ENCODE measurements at places on chromosomes 7 and 10.

DNA sequence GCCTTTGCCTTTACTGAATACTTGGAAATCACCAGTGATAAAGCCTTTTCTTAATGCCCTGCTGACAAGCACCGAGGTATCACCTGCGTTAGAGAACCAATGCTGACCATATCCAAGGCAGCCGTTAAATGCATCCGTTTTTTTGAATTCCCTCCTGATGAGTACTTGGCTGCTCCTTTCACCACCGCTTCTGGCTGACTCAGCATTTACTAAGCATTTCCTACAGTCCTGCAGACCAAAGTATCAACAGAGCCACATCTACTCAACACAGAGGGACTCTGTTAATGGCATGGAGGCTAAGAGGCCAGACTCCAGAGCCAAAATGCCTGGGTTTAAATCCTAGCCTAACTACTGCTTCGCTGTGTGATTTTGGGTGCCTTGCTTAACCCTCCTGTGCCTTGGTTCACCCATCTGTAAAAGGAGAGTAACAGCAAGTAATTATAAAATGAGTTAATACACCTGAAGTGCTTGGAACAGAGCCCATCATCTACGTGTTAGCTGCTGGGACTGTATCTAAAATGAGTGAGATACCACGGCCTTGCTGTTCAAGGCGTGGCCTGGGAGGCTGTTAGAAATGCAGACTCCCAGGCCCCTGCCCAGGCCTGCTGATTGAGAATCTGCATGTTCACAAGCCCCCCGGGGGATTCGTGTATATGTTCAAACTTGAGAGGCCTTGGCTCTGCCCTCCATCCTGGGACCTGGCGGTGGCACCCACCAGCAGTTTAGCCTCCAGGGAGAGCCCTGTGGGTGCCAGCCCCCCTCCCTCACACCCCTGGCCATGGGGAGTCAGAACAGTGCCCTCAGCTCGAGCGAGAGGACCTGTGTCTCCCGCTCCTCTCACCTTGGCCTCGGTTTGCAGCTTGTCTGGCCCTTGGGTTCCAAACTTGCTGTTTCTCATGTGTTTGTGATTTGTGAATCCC, 30.8 kb upstream of the EFCAB10 start:
- no peak for DNase-seq

DNA sequence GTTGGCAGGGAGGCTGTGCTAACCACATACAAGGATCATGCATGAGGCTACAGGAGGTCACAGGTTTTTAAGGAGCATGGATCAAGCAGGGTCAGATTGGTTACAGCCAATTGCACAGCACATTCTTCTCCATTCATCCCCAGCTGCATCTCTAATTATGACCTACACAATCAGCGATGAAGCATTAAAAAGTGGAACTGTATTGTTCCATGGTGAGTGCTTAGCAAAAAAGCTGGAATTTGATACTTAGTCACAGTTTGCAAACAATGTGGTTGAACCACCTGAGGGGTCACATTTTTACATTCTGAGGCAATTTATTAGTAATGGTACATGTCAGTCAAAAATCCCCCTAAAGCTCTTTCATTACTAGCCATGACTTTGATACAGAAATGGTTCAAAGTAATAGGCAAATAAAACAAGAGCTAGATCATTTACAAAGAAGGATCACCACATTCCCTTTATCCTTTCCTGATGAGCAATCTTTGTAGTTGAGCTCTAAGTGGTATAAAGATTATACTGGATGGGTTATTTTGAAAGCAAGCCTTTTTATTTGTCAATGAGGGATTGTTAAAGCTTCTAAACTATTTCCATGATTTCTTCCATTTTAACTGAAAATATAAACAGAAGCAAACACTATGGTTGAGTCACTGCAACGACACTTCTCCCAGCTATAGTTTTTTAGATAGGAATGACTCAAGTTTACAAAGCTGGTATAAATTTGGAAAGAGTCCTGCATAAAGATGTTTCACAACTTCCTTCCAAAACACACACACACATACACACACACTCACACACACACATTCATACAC, 217.8 kb upstream of the SEMA3A start:
- no peak for DNase-seq

DNA sequence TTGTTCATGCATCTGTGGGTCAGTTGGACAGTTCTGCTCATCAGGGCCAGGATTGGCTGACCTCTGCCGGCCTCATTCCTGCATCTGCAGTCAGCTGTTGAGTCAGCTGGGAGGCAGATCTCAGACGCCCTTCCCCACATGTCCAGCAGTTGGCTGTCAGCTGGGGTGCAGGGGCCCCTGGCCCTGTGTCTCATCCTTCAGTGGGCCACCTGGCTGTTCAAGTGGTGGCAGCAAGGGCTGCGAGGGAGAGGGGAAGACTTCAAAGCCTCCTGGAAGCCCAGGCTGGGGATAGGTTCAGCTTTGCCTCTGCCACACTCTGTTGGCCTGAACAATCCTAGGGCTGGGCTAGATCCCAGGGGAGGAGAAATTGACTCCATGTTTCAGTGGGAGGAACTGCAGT, 33.2 kb downstream of the TACR2 start:
- DNase-seq = no peak

GRCh38 chr7:29895559-29895958, 89.3 kb downstream of the WIPF3 start:
- no peak for DNase-seq

GRCh38 chr7:73885975-73886798, 25.2 kb downstream of the TMEM270 start:
- no peak for DNase-seq

DNA sequence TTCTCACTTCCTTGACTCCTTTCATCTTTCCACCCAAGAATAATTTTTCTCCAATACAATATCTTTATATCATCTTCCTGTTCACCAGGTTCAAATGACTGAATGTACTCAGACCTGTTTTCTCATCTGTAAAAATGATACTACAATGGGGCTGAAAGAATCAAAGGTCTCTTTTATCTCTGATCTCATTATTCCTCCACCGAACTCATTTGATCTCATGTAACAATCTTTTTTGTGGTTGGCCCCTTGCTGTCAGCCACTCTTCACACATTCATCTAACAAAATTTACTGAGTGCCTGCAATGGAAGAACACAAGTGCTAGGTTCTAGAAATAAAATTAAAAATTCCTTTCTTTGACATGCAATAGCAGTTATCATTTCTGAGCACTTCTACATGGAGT, 65.0 kb downstream of the GRM8 start:
- no peak for DNase-seq

GRCh38 chr10:31143331-31143935, 111.8 kb upstream of the ZNF438 start:
- no peak for DNase-seq

DNA sequence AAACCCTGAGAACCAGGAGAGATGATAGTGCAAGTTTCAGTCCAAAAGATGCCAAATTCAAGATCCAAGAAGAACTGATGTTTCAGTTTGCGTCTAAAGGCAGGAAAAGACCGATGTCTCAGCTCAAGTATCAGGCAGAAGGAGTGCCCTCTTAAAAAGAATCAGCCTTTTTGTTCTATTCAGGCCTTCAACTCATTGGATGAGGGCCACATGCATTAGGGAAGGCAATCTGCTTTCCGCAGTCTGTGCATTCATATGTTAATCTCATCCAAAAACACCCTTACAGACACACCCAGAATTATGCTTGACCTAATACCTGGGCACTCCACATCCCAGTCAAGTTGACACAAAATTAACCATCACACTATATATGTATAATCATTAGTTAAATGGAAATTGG, 45.2 kb downstream of the DNAJB9 start:
- no peak for DNase-seq

DNA sequence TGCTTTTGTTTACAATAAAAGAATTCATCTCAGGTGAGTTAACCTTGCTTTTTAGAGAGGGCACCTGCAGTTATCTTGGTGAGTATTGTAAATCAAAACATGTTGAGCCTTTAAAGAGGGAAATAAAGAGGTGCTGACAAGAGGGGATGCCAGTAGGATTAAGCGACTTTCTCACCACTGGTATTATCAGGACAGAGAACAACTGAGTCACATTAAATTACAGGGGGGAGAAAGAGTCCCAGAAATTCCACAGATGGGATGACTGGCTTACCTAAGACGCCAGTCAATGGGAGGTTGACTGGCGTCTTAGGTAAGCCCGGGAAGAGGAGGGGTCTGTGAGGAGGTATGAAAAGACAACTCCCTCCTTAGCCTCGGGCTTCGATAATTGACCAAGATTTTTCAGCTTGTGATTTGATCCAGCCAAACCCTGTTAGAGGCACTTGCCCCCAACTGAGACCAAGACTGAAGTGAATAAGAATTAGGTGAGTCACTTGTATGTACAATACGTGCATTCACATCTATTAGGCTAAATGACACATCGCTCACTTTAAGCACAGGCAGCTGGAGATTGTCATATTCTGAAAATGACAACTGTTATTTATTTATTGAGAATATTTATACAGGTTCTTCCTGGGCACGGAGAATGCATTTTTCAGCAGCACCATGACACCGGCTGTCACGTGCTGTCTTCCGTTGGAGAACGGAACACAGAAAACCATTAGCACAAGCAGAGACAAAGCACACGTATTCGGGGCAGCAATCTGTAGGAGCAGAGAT, 117.6 kb downstream of the SEM1 start:
- no peak for DNase-seq

DNA sequence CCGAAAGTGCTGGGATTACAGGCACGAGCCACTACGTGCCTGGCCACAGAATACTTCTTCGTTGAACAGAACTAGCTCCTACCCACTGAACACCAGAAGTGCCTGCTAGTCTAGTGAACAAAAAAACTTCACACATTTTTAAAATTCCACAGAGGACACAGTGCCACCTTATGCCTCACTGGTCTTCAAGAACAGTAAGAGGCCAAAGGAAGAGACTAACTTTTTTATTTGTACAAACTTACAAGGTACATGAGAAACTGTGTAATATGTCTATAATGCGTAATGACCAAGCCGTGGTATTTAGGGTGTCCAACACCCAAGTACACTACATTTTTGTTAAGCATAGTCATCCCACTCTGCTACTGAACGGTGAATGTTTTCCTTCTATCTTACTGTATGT, 144.4 kb upstream of the PTER start:
- DNase-seq = no peak

DNA sequence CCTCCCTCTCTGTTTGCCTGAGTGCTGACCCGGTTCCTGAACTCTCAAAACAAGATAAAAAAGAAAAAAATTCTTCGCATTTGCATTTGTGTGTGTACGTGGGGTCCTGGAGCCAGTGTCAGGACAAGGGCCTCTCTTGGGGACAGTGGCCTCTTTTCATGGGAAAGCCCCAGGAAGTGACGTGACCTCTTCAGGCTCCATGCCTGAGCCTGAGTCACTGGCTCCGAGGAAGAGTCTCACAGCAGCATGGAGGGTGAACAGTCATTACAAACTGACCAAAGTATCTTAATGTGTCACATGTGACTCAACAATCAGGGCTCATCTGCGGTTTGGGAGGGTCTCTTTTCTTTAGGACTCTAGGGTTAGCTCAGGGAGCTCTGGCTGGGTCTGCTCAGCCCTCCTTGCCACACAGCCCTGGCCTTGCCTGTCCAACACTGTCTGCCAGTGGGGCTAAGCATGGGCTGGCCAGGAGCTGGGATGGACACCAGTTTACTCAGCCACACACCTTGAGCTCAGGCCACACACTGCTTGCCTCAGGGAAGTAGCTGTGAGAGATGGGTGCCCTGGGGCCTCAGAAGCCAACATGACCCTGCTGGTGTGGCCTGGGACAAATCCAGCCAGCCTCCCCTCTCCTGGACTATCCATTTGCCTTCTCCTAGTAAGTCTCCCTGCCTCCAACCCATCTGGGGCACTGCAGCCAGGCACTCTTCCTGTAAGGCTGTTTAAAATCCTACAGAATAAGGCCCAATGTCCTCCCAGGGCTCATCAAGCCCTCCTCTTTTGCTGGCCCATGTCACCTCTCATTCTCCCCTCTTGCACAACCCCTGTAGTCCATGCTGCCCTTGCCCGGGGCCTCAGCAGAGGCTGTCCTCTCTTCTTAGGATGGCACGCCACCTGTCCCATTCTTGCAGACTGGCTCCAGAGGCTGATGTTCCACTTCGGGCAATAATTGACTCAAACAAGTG, 10.5 kb downstream of the TMEM273 start:
- no peak for DNase-seq

DNA sequence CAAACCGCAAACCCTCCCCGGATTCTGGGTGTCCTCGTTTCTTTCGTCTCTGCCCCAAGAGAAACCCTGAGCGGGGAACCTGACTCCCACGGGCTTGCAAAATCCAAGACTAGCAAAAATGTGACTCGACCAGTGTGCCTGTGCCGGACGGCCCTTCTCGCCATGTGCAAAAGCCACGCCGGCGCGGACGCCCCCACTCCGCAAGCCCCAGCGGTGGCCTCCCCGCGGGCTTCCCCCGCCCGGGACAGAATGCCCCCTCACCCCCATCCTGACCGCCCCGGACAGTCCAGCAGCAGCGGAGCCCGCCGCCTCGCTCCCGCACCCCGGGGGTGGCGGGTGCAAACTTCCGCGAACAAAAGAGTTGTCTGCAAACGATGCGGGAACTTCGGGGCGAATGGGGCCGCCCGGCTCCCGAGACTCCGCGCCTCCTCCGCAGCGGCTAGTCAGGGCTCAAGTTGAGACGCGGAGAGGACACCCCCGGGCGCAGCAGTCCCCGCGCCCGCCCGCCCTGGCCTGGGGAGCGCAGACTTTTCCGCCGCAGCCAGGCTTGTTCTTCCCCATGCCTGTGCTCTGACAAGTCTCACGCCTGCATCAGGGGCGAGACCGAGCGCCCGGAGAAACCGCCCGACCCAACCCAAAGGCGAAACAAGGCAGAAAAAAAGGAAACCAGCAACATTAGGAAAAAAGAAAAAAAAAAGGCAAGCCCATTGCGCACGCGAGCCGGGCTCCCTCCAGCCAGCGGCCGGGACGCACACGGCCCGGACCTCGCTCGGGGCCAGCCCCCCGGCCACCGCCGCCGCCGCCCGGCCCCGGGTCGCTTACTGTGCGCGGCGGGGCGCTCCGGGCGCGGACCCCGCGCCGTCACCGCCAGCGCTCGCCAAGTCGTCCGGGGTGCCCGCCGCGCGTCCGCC, 732 bp downstream of the FAM53B start:
- DNase-seq = no peak

DNA sequence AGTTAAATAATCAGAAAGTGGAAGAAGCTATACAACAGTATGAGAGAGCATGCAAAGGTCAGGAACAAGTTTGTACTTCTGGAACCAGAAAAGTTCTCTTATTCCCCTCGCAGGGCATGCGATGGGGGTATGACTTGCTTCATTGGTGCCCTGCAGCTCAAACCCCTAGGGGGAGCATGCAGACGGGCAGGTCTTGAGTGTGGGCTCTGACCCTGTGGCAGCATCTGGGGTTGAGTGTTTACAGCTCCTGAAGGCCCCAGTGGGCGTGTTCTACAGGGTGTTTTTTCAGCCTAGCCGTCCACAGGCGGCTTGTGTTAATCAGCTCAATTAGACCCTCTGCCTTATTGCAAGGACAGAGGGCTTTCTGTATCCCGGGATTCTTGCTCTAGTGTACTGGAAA, 44.5 kb downstream of the KIF20B start:
- DNase-seq = no peak
